Aorta (tissue), 5 donors: ENCODE measurements at places on chromosomes 11 and 22. TPM values are rescaled to one million over a fixed set of nuclear protein-coding genes. Genes with fewer than 3 reads are reported as not detected.

GRCh38 chr22:47854251-47854650 lies 1091.8 kb downstream of the TBC1D22A start:
- no peaks in the 10 kb centered on the region for H3K27me3 ChIP-seq
- no peaks in the 10 kb centered on the region for H3K36me3 ChIP-seq
- DNase-seq, result no peak
- no peaks in the 10 kb centered on the region for H3K4me1 ChIP-seq
- H3K27ac ChIP-seq, result no peak overlapping the region

GRCh38 chr11:20249796-20250195 lies 89.5 kb upstream of the DBX1 start:
- H3K36me3 ChIP-seq, result no peaks in the 10 kb centered on the region
- no peak overlapping the region for H3K4me3 ChIP-seq
- H3K4me1 ChIP-seq, result no peaks in the 10 kb centered on the region
- no peaks in the 10 kb centered on the region for H3K27me3 ChIP-seq
- H3K27ac ChIP-seq, result no peak overlapping the region

GRCh38 chr11:72012897-72013721 lies 14.4 kb downstream of the IL18BP start:
- H3K4me3 ChIP-seq, result no peak overlapping the region
- no peaks in the 10 kb centered on the region for H3K4me1 ChIP-seq
- H3K27ac ChIP-seq, result peak overlapping the region; percentile 73
- H3K27me3 ChIP-seq, result no peaks in the 10 kb centered on the region
- peaks cover 24% of the 10 kb centered on the region for H3K36me3 ChIP-seq
- DNase-seq, result peak; percentile 87

- H3K36me3 ChIP-seq, result no peaks in the 10 kb centered on the region
- DNase-seq, result no peak
- no peaks in the 10 kb centered on the region for H3K27me3 ChIP-seq
- H3K4me3 ChIP-seq, result no peak overlapping the region
- H3K4me1 ChIP-seq, result no peaks in the 10 kb centered on the region
Measured at GRCh38 chr22:44995105-44995514, 14.7 kb downstream of the PHF21B start.

GRCh38 chr11:455566-456147 lies 5.6 kb downstream of the PTDSS2 start:
- H3K27ac ChIP-seq, result no peak overlapping the region
- H3K27me3 ChIP-seq, result no peaks in the 10 kb centered on the region
- H3K4me3 ChIP-seq, result no peak overlapping the region
- H3K36me3 ChIP-seq, result no peaks in the 10 kb centered on the region

DNA sequence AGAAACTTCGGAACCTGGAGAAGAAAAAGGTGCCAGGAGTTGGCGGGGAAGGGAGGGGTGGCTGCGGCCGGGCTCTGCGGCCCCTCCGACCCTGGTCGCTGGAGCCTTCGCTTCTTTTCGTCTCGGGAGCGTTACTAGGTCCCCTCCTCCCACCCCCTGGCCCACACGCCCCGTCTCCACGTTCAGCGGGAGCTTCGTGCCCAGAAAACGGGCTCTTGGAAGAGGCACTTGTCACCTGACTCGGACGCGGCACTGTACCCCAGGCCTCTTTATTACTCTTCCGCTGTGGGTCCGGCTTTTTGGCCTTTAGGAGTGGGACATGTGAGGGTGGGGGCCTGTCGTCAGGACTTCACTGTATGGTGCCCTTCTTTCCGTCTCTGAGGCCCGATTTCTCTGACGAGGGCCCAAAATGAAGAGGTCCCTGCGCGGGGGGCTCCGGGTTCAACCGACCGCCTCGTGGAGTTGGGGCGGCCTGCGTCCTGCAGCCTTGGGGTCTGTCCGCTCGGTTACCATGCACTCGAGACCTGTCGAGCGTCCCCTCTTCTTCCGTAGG lies 1.2 kb downstream of the CAPRIN1 start:
- H3K4me1 ChIP-seq, result peaks cover 5% of the 10 kb centered on the region
- peak overlapping the region; percentile 89 for H3K4me3 ChIP-seq
- no peaks in the 10 kb centered on the region for H3K36me3 ChIP-seq
- H3K27me3 ChIP-seq, result no peaks in the 10 kb centered on the region

DNA sequence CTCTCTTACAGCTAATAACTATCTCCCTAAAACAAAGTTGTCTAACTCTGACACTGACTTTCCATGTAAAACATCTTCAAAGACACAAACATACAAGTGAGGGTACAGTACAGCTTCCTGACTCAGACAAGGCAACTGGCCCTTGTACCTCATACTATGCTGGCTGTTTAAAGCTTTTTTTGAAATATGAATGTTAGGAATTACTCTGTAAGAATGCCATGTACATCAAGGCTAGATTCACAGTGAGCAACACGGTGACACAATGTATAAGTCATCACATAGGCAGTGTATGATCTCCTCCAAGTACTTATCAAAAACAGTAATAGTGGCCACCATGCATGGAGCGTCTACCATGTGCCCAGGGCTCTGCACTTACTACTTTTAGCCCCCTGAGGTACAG lies 28.6 kb downstream of the ALG8 start:
- H3K27me3 ChIP-seq, result no peaks in the 10 kb centered on the region
- H3K36me3 ChIP-seq, result peaks cover 4% of the 10 kb centered on the region
- DNase-seq, result no peak
- no peaks in the 10 kb centered on the region for H3K4me1 ChIP-seq
- no peak overlapping the region for H3K27ac ChIP-seq

DNA sequence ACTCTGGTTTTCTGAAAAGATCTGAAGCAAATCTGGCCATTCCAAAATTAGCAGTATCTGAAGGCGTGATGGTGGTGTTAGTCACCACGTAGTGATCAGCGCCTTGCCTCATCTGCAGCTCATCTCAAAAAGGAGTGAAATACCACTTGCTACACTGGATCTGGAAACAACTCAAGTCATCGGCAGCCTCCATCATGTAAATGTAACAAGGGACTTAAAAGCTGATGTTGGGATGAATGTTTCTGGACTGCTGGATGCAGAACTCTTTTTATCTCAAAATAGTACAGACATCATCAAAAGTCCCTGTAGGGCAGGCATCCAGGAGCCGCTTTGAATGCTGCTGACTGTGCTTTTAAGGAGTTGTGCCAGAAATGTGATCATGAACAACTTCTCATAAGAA lies 14.1 kb upstream of the APLP2 start:
- H3K36me3 ChIP-seq, result no peaks in the 10 kb centered on the region
- H3K4me3 ChIP-seq, result no peak overlapping the region
- H3K4me1 ChIP-seq, result no peaks in the 10 kb centered on the region
- no peak for DNase-seq

DNA sequence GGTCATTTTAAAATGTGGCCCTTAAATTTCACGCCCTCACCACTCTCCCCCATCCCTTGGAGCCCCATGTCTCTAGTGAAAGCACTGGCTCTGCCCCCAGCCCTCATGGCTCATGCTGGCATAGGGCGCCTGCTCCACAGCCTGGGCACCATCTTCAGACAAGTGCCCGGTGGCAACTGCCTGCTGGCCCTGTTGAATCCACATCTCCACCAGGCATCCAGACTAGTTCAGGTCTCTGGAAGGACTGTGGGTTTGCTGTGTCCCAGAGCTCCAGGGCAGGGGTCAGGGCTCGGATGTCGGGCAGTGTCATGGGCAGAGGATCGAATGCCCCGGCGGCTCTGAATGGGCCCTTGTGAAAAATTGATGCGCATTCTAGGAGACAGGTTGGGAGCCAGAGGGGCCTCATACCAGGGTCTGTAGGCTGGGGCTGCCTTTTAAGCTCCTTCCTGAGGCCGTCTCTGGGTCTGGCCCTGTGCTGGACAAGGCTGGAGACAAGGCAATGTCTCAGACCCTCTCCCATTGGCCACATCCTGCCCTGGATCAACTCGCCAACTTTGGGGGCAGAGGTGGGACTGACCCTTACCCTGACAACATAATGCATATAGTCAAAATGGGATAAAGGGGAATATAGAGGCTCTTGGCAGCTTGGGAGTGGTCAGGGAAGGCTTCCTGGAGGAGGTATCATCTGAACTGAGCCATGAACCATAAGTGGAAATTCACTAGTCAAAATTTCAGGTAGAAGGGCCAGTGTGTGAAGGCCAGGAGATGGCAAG lies 1.2 kb downstream of the MYO7A start:
- H3K36me3 ChIP-seq, result no peaks in the 10 kb centered on the region
- no peaks in the 10 kb centered on the region for H3K4me1 ChIP-seq
- H3K4me3 ChIP-seq, result no peak overlapping the region
- no peaks in the 10 kb centered on the region for H3K27me3 ChIP-seq
- no peak for DNase-seq

DNA sequence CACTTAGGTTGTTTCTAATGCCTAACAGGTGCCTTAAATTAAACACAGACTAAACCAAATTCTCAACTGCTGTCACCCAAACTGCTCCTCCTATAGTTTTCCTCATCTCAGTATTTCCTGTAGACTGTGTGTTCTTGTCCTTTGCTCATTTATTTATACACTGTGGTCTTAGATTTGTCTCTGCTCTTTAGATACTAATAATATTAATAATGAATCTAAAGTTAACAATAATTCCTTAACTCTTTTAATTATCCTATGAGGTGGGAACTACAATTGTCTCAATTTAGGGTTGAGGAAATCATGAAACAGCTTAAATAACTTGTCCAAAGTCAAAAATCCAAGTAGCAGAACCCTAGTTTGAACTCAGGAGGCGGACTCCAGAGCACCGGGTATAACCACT lies 43.9 kb upstream of the YPEL1 start:
- no peak for DNase-seq
- no peaks in the 10 kb centered on the region for H3K27me3 ChIP-seq
- no peaks in the 10 kb centered on the region for H3K36me3 ChIP-seq
- no peak overlapping the region for H3K27ac ChIP-seq
- no peak overlapping the region for H3K4me3 ChIP-seq

- no peaks in the 10 kb centered on the region for H3K27me3 ChIP-seq
- H3K4me1 ChIP-seq, result no peaks in the 10 kb centered on the region
- no peaks in the 10 kb centered on the region for H3K36me3 ChIP-seq
- no peak overlapping the region for H3K27ac ChIP-seq
Measured at GRCh38 chr11:70483077-70483861, 84.9 kb downstream of the CTTN start.

Gene C11orf87
- total RNA-seq, result not detected

Gene ARHGAP20
- 5.1 TPM for total RNA-seq

Gene IL18
- 11.1 TPM for total RNA-seq

Gene OSM
- total RNA-seq, result 3.9 TPM

Gene SCGB1D2
- total RNA-seq, result not detected

Gene ZNF215
- total RNA-seq, result 0.93 TPM

Gene GLYATL1
- total RNA-seq, result not detected
